ENCODE measurements at places on chromosomes 3 and 15.

GRCh38 chr3:167148136-167148535 is 232.0 kb downstream of the ZBBX start:
- peak; percentile 3 for DNase-seq

DNA sequence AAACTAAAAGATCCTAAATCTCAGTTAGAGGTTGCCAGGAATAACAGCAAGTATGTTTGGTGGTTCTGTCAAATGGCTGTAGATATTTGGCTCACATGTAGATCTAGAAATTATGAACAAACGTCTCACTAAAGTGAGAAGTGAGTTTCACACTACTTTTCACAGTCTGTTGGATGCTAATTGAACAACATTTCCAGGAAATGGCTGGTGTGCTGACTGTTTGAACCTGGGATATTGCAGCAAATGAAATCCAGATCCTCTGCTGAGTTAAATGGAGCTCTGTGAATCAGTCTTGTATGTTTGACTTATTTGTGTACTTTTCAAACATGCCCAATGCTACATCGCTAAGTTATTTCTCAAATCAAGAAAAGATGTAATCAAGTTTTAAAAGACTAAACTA is 21.3 kb upstream of the RSL24D1 start:
- no peak for DNase-seq

DNA sequence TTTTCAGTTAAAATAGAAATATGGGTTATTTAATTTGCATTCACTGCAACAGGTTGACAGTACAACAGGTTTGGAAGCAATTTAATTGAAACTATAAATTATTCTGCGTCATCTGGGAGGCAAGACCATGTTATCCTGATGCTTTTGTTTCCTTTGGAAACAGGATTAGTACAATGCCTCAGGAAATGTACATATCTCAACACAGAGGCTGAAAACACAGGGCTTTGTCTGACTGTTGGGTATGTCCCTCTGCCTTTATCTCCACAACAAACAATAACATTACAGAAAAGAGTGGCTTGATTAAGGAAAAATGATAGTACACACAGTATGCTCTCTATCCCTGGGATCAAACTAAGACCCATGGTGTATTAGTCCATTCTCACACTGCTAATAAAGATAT is 95.7 kb downstream of the KCNMB2 start:
- DNase-seq = no peak

GRCh38 chr3:111864821-111865656 is 6.0 kb downstream of the PHLDB2 start:
- DNase-seq = no peak

DNA sequence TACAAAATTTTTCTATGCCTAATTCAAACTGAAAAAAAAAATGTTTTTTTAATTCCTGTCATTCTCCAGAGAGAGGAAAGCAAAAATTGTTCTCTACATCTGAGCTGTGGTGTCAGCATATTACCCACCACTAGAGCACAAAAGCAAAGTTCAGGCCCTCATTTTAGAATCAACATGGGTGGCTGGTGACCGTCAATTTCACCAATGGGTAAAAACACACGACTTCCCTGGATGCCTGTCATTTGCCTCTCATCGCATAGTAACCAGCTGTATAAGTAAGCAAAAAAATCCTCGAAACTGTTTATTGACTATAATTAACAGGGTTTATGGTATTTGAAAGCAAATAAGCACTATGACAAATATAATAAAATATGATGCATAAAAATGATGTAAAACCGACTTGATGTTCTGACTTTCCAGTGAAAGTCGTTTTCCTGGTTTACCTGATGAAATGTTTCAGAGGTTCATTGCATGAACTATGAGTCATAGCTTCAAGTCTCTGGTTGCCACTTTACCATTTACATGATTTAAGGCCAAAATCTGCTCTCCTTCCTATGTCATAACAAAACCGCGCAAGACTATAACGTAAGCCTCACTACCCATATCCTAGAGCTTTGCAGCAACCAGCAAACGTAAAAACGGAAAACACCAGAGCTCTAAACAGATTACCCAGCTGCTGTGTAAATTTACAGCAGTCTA is 60.5 kb downstream of the THBS1 start:
- no peak for DNase-seq

- no peak for DNase-seq
Measured at GRCh38 chr3:120512655-120513054, 61.9 kb upstream of the FSTL1 start.

DNA sequence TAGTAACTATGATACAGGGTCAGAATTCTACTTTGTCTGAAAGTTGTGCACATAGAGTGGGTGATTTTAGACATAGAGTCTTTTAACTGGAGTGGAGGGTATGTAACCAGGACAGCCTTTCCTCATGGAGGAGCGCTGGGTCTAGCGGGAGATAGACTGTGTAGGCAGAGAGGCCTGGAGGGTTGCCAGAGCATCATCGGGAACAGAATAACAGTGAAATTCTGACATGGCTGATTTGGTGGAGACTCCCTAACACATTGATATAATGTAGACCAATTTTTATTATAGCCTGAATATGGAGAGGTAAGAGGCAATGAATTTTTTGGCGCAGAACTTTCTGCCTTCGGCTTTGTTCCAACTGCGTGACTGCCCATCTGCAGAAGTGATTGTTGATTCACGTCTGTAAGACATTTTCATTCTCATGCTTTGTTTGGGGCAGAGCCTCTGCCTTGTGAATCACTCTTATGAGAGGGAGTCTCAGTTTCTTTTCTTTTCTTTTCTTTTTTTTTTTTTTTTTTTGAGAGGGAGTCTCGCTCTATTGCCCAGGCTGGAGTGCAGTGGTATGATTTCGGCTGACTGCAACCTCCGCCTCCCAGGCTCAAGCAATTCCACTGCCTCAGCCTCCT is 16.0 kb downstream of the LPP start:
- no peak for DNase-seq

- no peak for DNase-seq
Measured at GRCh38 chr3:63365671-63366070, 87.6 kb downstream of the SYNPR start.

GRCh38 chr15:31295658-31296057 is 31.0 kb upstream of the KLF13 start:
- DNase-seq = no peak

- DNase-seq = no peak
Measured at GRCh38 chr3:67335813-67336212, 318.6 kb downstream of the SUCLG2 start.

DNA sequence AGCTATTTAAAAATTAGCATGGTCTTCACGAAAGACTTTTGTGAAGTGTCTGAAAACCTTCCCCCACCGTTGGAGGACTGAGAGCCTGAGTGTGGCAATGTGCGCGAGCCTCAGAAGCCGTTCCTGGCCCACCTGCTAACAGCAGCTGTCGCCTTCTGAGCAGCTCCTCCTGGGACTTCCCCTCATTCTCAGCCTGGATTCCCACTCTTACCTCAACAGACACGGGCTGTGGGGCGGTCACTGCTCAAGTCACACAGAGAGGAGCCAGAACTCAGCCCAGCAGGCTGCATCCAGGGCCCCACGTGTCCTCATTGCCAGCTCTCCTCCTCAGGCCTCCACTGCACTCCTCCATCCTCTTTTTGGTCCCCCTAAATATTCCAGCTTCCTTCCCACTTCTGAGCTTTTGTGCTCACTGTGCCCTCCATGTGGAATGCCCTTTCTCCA is 7.8 kb downstream of the DNASE1L3 start:
- no peak for DNase-seq

GRCh38 chr15:68054628-68055223 is 611 bp downstream of the PIAS1 start:
- DNase-seq = peak; percentile 59

GRCh38 chr15:76942331-76942730 is 10.8 kb downstream of the RCN2 start:
- no peak for DNase-seq

GRCh38 chr15:101580431-101580830 is 71.8 kb downstream of the TM2D3 start:
- no peak for DNase-seq

DNA sequence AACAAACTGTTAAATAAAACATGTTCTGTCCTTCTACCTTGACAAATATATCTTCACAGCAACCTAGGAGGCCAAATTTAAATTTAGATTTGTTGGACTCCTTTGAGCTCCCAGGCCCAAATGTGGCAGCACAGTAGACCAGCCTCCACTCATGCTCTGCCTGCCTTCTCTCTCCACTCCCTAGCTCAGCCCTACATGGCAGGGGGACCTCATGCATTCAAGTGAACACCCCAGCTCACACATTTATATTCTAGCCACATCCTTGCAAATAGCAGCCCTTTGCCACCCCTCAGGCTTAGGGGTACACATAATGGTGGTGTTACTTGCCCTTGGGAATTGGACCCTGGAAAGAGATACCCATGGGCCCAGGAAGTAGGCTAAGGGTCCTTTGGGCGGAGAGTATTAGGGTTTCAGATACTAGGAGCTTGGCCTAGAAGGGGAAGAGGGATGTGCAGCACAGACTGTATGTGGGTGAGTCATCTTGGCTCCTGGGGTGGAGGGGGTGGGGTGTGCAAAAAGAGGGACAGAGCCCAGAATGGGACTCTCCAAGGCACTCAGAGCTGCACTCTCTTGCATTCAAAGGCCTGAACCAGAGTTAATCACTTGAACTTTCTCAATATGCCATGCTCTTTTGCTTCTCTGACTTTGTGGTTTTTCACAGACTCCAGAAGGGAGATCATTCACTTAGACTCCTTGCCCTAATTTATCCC is 268.4 kb upstream of the ROPN1 start:
- no peak for DNase-seq

DNA sequence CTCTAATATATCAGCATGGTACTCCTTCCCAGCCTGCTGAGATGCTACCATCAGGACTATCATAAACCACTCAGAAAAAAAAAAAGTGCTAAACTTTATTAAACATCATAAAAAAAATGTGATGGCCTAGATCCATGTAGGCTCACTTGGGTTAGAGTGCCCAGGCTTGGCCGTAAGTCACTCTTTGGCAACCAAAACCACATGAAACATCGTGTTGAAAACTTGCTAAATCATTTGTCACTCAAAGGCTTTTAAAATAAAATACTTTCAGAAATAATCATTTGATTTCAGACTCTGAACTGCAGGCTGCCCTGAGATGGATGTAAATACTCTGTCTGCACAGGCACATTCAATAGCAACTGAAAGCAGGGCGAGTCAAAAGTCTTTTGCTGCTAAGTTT is 78.4 kb upstream of the WNT5A start:
- no peak for DNase-seq

All from CD14-positive monocyte (primary cell).